ENCODE measurements at places on chromosomes 4 and X.

- no peak for DNase-seq
Observed at GRCh38 chrX:31093639-31093975, 21.8 kb upstream of the FTHL17 start.

DNA sequence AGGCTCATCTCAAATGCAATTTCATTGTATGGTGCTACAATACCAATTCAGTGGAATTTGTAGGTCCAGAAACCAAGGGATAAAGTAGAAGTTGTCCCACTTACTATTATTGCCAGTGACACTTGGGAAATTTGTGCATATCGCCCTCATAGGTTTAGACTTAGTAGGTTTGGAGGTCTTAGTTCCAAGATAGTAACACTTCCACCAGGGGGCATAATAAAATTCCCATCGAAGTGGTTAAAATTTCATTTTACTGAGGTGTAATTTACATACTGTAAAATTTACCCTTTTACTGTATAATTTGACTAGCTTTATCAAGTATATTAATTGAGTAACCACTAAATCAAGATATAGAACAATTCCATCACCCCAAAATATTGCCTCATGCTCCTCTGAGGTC is 174.6 kb downstream of the INPP4B start:
- DNase-seq: no peak

DNA sequence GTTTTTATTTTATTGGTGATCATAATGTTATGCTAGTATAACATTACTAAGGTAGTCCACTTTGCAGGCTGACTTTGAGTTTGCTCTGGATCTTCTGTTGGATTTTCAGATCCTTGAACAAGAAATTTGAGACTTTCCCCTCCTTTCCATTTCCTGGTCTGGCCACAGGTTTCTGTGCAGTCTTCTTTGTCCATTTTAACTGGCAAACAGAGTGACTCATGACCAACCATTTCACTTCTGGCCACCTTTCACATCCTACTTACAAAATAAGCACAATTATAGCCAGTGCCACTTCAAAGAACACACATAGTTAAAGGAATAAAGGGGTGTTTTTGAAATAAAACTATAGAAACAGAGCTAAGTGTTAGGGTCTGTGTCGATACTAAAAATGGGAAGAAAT is 8.4 kb downstream of the ANK2 start:
- no peak for DNase-seq

DNA sequence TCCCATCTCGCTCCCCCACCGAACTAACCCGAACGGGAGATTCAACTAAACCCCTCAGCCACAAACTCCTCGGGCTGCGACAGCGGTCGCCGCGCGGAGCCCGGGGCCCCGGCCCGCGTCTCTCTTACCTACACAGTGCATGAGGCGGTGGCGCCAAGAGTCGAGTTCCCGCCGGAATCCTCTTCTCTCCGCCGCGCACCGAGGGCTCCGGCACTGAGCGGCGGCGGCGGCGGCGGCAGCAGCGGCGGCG is 160 bp downstream of the LCORL start:
- no peak for DNase-seq

GRCh38 chrX:151984328-151984727 is 9.9 kb upstream of the GABRE start:
- DNase-seq: no peak

DNA sequence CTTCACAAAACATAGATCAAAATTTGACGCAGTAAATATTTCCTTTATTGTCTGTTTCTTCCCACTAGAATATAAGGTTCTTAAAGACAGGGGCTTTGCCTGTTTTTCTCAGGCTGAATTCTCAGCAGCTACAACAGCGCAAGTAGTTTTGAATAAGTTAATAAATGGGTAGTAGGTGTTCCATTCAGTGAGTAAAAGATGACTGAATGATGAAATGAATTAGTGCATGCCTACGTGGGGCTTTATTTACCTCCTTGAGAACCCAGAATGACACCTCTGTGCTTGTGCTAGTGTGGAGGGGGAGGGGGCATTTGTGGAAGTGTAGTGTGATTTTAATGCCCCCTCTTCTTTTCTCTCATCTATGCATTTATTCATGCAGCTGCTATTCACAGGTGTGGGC is 278.9 kb downstream of the FBXW7 start:
- DNase-seq: no peak
